ENCODE measurements at places on chromosomes 11 and 22.

DNA sequence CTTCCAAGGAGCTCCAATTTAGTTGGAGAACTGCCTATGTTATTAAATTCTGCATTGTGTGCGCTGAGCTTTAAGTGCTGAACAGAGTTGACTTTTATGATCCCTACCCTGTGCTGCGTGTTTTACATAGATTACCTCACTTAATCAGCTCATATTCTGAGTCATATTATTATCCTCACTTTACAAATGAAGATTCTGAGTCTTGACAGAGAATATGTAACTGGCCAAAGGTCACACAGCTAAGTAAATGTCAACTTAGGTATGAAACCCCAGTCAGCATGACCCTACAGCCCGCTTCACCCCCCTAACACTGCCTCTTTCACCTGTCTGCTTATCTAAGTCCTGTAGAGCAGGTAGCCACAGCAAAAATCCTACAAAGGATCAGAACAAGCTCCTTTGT, 19.8 kb upstream of the TMPRSS5 start:
- no peak for DNase-seq

DNA sequence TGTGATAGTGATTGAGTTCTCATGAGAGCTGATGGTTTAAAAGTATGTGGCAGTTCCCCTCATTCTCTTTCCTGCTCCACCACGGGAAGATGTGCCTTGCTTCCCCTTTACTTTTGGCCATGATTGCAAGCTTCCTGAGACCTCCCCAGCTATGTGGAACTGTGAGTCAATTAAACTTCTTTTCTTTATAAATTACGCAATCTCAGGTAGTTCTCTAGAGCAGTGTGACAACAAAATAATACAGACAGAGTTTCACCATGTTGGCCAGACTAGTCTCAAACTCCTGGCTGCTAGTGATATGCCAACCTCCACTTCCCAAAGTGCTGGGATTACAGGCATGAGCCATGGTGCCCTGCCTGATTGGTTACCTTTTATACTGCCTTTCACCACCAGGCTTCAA, 755.2 kb downstream of the METTL15 start:
- DNase-seq = no peak

- DNase-seq = no peak
These were observed 120.9 kb downstream of the MN1 start for GRCh38 chr22:27680636-27681035.

DNA sequence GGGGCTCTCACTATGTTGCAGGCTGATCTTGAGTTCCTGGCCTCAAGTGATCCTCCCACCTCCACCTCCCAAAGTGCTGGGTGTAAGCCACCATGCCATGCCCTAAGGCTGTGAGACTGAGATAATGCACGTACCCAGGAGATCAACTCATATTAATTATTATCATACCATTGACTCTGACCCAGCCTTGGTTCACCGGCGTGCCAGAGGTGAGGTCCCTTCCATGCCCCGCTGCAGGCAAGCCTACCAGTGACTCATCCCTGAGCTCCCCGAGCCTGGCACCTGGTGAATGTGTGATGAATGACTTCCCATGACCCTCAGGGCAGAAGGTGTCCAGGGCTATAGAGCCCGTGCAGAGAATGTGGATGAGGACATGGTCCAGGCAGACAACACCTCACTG, 12.1 kb downstream of the GAL3ST1 start:
- DNase-seq = no peak

GRCh38 chr11:23991165-23991539, 505.7 kb upstream of the LUZP2 start:
- no peak for DNase-seq

DNA sequence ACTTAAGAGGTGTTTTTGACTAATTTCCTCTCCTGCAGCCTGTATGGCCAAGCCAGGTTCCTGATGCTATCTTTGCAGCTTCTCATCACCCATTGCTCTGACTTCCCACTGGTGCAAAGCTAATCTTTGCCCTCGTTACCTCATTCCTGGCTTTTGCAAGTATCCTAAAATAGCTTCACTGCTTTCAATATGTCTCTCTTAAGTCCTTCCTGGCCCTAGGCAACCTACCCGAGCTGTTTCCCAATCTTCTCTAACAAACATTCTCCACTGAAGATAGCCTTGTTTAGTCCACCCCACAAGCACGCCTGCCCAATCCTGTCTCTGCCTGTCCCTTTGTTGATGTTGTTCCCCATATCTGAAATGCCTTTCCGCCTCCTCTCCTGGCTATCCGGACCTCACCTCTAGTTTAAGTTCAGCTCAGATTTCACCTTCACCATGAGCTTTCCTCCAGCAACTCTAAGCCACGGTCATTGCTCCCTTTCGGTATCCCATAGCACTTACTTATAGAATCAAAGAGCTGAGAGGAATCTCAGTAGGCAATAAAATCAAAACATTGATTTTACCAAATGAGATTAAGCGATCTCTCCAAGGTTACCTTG, 30.1 kb upstream of the CECR2 start:
- DNase-seq = no peak

- no peak for DNase-seq
These were observed 287.3 kb upstream of the MTNR1B start for GRCh38 chr11:92682136-92682535.
